MG63 (cell line): ENCODE measurements at places on chromosomes 2 and 18. TPM values are rescaled to one million over a fixed set of nuclear protein-coding genes. Genes with fewer than 3 reads are reported as not detected.

GRB14 gene
- 1.1 and 1.4 TPM in 2 replicates for total RNA-seq

PARD6G gene
- total RNA-seq = 3.4 TPM in 2 replicates

EFR3B gene
- 0.17 and 0.43 TPM in 2 replicates for total RNA-seq

FBXO11 gene
- total RNA-seq = 22.2 and 22.5 TPM in 2 replicates

IL1A gene
- 2.1 TPM in 1 of 2 replicates, not detected in the other for total RNA-seq

NPHP1 gene
- total RNA-seq = 2.5 and 10.9 TPM in 2 replicates

EPHA4 gene
- 3.8 and 5.4 TPM in 2 replicates for total RNA-seq

LDLRAD4 gene
- total RNA-seq = 0.02 and 0.36 TPM in 2 replicates

ANKRD30BL gene
- total RNA-seq = not detected in 2 replicates

COL4A3 gene
- 0.20 TPM in 1 of 2 replicates, not detected in the other for total RNA-seq

SCN7A gene
- total RNA-seq = not detected in 2 replicates

ZNF804A gene
- 0.76 and 3.6 TPM in 2 replicates for total RNA-seq

CPLX4 gene
- total RNA-seq = not detected in 2 replicates

GRCh38 chr2:84495539-84496146, 20.7 kb upstream of the DNAH6 start:
- peak; percentile 6 for DNase-seq

- DNase-seq = no peak
These were observed 75.8 kb upstream of the SLC1A4 start for GRCh38 chr2:64913357-64913869.

GRCh38 chr2:145058457-145058856, 538.5 kb upstream of the ZEB2 start:
- DNase-seq = no peak

- no peak for DNase-seq
These were observed 102.2 kb downstream of the PDE1A start for GRCh38 chr2:182324665-182325064.

DNA sequence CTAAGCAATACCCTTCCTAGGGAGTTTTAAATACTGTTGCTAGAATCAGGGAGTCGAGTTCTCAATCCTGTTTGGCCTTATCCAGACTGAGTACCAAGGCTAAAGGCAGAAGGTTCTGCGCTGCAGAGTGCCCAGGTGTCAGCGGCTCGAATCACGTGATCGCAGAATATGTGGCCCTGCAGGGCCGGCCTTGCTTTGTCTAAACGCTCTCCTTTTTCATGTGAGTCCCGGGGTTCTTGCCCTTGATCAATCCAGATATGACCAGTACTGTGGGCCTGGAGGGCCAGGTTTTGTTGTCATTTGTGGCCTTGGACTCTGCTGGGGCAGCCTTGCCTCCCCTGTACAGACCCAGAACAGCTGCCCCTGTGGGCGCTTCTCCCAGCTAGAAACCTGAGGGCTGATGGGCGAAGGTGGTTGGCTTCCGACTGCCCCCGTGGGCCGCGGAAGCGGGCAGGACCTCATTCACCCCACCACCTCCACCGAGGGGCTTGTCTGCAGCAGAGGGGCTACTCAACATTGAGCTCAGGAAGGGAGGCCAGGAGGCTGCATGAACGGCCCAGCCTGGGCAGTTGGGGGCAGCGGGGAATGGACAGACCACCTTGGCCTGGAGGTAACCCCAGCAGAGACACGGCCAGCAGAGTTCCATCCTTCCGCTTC, 225.0 kb downstream of the ALPK2 start:
- no peak for DNase-seq

DNA sequence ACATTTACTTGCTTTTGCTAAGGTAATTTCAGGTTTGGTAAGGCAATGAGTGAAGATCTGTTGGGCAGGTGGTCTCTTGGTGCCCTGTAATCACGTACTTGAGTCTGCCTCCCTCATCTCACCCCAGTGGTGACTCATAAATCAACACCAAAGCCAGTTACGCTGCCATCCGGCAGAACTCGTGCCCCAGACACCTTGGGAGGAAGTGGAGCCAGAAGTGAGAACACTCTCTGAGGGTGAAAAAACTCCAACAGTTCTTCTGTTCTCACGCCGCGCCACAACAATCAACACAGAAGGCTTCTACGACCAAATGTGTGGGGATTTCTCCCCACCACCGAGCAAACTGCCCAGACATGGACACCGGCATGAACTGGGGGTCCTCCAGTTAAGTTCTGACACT, 206.2 kb downstream of the ARL4C start:
- no peak for DNase-seq

GRCh38 chr2:221818616-221819320, 246.7 kb upstream of the EPHA4 start:
- no peak for DNase-seq

- no peak for DNase-seq
These were observed 23.7 kb upstream of the SPRED2 start for GRCh38 chr2:65456064-65456463.

GRCh38 chr2:67918471-67918870, 144.3 kb downstream of the C1D start:
- peak; percentile 78 for DNase-seq

- no peak for DNase-seq
These were observed at the start of gene TRIM54 for GRCh38 chr2:27281855-27282559. Gene TRIM54, plus strand, starts transcription at chr2:27282429. Its CDS starts 303 bp downstream, at chr2:27282732.

DNA sequence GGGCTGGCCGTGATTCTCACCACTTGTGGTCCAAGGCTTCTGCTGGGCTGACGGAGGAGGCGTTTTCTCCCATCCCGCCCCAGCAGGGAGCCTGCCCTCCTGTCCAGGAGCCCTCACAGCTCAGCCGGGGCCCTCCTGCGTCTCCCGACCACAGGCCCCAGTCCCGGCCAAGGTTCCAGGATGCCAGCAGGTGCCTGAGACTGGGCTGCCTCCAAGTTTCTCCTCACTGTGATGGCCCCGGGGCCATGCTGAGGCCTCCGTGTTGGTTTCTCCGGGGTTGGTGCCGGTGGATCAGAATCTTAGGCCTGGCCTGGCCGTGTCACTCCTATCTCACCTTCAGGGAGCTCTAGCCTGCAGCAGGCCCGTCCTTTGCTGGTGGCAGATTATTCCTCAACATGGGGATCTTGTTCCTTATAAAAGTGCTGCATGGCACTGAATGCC, 5.9 kb downstream of the KCNG2 start:
- DNase-seq = no peak

DNA sequence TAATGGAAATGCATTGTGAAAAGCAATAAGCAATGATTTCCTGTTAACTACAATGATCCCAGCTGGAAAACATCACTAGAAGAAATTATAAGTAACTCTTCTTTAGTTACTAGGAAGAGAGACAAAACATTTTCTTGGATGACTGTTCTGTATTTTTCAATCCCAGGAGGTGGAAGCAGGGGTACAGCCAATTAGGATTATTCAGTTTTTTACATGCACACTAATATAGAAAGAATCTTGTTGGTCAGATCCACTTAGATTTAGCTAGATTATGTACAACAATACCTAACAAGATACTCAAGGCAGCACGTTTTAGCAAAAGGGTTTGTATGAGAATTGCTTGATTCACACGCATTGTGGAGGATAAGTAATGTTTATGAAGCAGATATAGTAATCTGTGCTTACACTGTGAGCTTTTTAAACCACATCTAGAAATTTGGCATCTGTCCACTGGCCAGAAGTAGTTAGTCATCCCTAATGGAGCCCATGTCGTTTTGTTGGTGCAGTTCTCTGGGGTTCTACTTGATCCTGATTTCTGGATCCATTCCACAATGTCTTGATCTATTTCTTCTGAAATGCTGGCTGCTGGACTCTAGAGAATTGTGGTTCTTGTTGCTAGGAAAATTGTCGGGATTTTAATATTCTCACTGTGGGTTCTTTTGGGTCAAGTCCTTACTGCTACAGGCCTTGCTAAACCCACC, 199.7 kb downstream of the ADCYAP1 start:
- peak; percentile 41 for DNase-seq

DNA sequence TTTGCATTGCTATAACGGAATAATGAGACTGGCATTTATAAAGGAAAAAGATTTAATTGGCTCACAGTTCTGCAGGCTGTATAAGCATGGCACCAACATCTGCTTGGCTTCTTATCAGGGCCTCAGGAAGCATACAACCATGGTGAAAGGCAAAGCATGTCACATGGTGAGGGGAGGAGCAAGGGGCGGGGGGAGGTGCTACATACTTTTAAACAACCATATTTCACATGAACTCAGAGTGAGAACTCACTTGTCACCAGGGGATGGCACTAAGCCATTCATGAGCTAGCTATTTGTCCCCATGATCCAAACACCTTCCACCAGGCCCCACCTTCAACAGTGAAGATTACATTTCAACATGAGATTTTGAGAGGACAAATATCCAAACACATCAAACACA, 188.7 kb downstream of the MBD5 start:
- DNase-seq = no peak

- DNase-seq = no peak
These were observed 1459.8 kb upstream of the ACVR2A start for GRCh38 chr2:146385031-146385430.

DNA sequence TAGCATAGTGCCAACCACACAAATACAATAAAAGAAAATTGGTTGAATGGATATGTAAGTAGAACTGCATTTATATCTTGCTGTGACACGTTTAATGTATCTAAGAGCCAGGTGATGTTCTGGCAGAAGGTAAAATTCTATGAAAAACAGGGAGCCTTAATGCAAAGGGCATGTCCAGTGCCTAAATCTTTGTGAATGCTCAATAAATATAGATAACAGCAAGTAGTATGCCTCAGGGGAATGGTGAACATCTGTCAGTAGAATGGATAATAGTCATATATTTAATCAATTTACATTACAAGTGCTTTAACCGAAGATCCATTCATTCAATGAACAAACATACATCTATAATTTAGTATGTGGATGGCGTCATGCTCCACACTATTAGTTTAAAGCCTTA, 43.7 kb upstream of the NYAP2 start:
- DNase-seq = no peak

- no peak for DNase-seq
These were observed 171.1 kb downstream of the CCDC102B start for GRCh38 chr18:68969027-68969426.

GRCh38 chr2:224492531-224492930, 90.6 kb upstream of the FAM124B start:
- DNase-seq = no peak

- no peak for DNase-seq
These were observed 404.6 kb upstream of the CWC22 start for GRCh38 chr2:180411661-180412060.

DNA sequence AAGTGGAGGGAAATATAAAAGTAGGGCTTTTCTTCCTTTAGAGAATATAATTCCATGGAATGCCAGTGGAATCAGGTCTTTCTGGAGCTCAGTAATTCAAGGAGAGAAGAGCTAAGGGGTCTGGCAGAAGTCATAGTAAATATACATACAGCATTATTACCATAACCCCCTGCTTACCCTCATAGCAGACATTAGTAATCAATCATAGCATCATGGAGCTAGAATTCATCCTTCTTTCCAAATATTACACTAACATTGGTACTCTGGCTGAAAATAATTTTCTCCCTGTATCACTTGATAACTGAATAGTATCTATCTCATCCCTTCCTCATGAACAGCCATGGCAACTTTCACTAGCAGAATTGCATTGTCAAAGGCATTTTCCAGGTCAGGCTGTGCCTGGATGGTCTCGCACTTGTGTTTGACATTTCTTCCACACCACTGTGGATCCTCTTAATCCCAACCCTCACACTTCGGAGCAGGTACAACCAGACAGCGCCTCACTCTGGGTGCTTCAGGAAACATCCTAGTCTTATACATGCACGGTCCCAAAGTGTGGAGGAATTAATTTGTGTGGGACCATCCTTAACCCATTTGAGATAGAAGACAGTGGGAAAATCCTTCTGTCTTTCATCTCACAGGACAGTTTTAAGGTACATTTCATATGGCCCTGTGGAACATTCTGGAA, 84.2 kb upstream of the SEC11C start:
- no peak for DNase-seq
